ENCODE measurements at places on chromosomes 2 and 18.

DNA sequence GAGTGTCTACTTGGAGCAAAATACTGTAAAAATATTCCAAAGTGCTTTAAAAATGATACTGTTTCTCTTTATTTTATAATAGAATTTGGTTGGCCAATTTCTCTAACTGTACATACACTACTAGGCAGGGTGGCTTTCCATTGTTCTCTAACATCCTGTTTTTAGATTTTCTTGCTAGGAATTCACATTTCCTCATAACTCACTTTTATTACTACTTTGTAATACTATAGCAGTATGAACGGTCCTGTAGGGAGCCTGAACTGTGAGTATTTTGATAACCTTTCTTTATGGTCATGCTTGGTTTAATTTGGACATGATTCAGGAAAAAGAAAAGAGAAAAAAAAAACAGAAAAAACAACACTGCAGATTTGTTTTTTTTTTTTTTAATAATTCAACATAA, 37.8 kb downstream of the GCG start:
- DNase-seq: no peak

DNA sequence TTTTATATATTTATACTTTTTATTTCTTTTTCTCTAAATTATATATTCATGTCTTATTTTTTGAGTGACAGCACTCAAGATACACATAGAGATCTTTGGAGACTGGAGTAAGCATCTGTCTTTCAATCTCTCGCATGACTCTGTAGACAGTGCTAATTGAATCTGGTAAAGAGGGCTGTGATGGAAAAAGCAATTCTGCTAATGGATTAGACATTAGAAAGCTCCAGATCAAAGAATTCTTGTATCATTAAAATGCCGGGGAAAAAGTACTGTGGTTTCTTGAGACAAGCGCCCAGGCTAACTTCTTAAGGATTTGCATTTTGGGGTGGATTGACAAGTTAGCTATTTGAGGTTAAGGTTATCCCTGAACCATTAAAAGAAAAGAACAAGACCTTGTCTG, 383.1 kb upstream of the TNP1 start:
- DNase-seq: no peak

- no peak for DNase-seq
These were observed 387.6 kb downstream of the ZEB2 start for GRCh38 chr2:144132357-144132756.

DNA sequence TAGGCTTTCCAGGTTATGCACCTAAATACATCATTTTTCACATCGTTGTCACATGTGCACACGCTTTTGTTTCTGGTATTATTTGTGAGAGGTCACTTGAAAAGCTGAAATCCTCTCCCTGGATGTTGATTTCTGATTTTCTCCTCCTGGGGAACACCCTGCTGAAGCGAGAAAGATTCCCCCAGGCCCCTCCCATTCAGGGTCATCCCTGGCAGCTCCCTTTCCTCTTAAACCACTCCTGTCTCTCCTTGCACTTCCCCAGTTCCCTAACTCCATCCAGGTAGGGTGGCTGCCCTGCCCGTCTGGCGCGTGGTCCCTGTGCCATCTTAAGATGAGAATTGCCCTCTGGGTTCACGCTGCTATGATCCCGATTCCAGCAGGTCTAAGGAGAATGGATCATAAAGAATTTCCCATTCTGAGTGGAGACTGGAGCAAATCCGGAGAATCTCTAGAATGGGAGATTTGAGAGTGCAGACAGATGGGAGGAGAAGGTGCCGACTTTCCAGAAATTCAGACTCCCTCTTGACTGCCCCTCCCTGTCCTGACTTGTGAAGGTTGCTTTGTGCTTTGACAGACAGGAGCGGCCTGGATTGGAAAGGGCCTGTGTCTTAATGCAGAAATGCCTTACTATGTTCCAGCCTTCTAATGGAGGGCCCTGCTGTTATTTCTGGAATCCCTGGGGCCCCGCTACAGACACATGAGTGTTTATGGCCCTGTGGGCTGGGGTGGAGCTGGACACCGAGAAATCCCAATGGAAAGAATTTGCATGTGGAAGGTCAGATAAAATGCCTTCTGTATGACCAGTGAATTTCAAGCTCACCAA, 1.3 kb upstream of the YWHAQ start:
- DNase-seq: no peak

- no peak for DNase-seq
These were observed 18.7 kb upstream of the RASGRP3 start for GRCh38 chr2:33457556-33458247.

- DNase-seq: no peak
These were observed 273.4 kb upstream of the SIX2 start for GRCh38 chr2:45282646-45283045.

GRCh38 chr2:122063716-122064115, 308.3 kb downstream of the TSN start:
- no peak for DNase-seq

DNA sequence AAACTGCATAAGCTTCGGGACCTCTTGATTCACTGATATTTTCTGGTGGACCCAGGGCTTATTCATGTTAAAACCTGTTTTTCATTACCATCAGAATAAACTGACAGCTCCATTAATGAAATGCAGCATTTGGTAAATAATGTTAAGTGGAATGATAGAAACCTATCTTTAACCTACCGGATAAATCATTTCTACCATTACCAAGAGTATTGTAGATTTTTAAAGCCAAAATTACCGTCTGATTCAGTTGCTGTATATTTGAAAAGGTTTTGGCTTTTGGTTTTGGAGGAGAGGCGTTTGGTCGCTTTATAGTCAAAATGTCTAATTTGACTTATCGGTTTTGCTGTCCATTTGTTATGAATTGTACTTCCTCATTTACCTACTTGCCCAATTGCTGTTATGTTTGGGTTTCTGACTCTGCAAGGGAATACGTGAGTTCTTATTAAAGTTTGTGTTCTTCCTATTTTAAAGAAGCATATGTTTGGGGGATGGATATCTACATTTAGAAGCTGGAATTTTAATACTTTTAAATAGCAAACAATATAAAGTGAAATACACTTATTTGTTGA, 1.0 kb upstream of the CUL3 start:
- no peak for DNase-seq

DNA sequence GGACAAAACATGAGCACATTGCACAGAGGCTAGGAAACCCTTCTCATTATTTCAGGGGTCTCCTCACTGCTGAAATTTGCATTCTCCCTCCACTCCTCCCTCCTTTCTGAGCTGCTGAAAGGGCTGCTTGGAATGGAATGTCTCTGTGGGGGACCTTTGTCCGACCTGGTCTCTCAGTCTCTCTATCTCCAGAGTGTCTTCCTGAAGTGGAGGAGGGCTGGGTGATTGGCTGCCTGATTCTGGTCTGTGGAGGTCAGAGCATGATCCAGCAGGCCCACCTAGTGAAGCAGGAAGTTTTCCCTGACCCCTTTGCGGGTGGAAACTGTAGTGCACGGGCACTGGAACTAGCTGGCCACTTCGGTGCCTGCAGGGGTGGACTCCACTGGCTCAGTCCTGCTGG, 560.5 kb upstream of the HS6ST1 start:
- DNase-seq: no peak

DNA sequence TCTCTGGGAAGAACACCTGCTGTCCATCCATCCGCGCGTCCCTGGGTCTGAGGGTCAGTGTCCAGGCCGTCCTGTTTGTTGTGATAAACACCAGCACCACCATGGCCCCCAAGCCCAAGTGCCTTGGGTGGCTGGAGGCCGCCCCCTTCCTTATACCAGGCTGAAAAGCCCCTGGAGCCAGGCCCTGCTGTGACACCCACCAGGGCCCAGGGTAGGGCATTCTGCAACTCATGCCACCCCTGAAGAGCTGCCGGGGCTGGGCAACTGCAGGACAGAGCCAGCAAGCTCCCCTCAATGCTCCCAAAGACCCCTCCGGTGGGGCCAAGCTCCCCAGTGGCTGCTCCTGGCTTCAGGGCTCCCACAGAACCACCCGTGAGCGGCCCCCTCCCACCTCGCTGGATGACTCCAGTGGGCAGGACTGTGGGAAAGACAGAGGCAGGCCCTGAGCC, 31.9 kb upstream of the SNED1 start:
- no peak for DNase-seq

DNA sequence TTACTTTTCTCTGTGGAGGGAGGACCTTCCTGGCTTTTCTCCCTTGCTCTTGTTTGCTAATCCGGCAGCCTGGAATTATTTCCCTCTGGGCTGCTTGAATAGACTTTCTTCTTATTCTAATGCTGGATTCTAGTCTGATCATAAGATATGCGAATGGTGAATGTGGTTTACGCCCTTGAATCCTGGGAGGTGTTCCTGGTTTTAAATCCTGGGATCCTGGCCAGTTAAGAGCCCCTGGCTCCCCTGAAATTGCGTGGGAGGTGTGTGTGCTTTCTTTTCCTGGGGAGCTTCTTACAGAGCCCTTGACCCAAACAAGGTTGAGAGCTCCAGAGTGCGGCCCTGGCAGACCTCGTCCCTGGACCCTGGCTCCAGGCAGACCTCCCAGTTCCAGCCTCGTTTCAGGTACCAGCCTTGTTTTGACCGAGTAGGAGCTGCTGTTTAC, 2.8 kb downstream of the SH3BP4 start:
- no peak for DNase-seq

- DNase-seq: no peak
These were observed 78.2 kb upstream of the GCFC2 start for GRCh38 chr2:75788902-75789301.

GRCh38 chr18:42078711-42079110, 123.7 kb downstream of the PIK3C3 start:
- no peak for DNase-seq

GRCh38 chr2:123695426-123695825, 329.7 kb upstream of the CNTNAP5 start:
- no peak for DNase-seq

DNA sequence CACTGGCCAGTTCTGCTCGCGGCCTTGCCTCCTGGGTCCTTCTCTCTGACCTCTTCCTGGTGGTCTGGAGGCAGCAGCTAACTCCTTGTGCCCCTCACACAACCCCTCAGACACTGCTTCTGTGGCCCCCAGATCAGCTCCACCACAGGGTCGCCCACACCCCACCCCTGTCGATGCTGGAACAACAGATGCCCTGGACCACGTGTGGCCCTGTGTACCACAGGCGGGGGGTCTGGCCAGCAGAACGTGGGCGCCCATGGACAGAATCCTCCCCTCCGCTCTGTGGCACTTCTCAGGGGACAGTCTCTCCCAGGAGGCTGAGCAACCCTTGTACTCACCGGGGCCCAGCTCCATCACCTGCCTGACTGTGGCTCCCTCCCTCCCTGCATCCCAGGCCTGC, 245.6 kb downstream of the NDUFA10 start:
- no peak for DNase-seq

DNA sequence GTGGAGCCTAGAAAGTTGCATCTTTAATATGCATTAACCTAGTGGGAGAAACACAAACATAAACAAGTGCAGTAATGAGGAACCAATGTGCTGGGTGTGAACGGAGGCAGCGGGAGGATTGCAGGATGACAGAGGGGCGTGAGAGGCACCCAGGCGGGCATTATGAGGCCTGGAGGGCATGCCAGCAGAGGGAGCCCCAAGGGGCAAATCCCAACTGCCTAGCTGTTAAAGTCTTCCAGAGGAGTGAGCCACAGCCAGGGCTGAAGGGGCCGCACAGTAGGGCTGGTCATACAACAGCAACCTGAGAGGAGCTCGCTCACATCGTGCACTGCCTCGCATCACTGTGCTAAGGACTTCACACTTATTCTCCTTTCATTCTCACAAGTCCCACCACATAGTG, 13.3 kb upstream of the PRELID3A start:
- DNase-seq: peak; percentile 12

DNA sequence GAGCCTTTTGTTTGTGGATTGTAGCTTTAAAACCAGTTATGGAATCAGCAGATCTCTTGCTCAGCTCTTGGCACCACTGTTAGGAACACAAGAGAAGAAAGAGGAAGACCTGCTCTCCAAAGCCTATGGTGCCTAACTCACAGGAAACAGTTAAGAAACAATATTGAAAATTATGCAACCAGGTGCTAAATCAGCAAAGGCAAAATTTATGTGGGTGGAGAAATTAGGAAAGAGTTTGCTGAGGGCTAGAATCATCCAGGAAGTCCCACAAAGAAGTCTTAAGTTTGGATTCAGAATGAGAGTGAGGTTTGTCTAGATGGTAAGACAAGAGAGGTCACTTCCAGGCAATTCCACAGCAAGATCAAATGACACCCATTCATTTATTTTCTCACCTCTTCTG, 49.4 kb downstream of the AOX1 start:
- DNase-seq: no peak

DNA sequence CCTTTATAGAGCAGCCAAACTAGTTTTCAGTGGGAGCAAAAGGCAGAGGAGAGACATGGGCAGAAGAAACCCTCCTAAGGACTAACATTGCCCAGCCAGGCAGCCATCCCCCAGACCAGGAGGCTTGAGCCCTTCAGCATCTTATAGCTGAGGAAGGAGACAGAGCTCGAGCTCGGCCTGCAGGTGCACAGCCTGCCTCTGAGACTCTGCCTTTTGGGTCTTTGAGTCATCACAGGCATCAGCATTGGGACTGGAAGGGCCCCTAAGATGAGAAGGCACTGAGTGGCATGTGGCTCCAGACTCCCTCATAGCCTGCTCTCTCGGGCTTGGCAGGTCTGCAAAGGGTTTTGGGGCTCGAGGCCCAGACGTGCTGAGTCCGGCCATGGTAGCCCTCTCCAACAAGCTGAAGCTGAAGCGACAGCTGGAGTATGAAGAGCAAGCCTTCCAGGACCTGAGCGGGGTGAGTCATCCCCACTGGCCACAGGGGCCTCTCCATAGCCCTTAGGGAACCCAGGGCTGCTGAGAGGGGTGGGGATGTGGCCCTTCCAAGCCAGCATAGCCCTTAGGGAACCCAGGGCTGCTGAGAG, 84.1 kb downstream of the EPAS1 start:
- DNase-seq: no peak

DNA sequence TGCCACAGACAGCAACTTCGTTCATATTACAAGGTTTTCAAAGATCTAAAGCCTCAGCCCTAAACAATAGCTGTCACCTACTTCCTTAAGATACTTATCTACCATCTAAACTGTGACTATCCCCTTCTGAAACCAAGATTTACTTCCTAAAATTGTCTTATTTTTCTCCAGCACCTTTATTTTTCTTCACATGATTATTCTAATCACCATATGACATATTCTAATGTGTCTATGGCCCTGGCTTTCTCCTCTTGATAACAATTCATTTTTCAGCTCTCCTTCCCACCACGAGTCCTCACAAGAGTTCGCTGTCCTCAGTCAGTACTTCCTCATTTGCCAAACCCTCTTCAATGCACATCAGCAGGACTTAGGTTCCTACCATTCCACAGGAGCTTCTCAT, 53.9 kb downstream of the RTTN start:
- DNase-seq: no peak

DNA sequence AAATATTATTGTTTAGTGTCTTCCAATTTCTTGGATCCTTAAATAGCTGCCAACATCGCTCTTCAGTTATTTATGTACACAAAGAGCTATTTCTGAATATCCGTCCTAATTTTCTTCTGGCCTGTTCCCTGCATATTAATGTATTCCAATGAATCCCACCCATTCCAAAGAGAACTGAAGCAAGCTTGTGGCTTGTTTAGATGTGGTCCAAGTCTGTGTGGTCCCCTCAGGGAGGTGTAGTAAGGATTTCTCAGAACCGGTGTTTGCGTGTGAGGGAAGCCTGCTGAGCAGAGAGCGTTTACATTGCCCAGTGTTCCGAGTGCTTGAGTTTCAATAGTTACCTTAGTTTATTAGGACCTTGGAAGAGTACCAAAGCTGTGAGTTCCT, 25.1 kb upstream of the IL1R1 start:
- no peak for DNase-seq
